ENCODE measurements at places on chromosomes 11 and 22.
A peak's percentile ranks its signal among the peaks of the same experiment; 100 is the strongest.

DNA sequence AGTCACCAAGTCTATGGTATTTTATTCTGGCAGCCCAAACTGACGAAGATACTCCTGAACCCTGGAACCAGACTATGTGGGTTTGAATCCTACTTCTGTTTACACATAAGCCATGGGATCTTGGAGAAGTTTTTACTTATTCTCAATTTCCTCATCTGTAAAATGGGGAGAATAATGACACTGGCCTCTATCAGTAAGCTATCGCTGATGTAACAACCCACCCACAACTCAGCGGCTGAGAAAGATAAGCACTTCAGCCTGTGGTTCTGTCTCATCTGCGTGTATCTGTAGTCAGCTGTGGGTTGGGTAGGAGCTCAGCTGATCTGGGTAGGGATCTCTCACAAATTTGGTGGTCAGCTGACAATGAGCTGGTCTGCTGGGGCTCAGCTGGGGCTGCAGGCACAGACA is 68.0 kb upstream of the ALX4 start:
- DNase-seq = no peak

- peak; percentile 35 for DNase-seq
Observed at GRCh38 chr11:94849839-94850238, 81.7 kb downstream of the AMOTL1 start.

DNA sequence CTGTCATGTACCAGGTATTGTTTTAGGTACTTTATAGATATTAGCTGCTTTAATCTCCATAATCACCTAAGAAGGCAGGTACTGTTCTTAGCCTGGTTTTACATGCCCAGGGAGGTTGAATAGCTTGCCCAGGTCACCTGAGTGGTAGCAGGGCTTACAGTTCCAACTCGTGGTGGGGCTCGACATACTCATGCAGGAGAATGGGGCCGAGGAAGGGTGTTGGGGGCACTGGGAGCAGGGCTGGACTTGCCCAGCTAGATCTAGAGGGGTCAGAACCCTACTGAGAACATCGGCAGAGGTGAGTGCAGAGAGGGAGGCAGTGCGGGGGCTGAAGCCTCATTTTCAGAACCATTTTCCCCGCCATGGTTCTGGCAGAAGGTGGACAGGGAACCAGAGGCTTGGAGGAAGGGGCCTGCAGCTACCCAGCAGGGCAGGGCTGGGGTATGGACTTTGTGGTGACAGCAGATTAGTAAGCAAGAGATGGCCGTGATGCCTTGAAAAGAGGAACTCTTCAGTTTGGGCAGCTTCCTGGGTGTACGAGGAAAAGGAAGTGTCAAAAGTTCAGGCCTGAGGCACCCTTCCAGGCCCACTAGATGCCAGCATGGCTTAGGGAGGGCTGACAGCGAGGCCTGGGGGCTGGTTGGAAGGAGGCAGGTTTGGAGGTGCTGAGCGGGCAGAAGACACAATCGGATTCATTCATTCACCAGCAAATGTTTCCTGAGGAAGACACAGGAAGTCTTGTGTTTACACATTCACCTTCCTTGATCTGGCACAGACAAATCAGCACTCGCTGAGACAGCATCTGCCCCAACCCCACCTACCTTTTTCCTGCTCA is 54.7 kb upstream of the LYVE1 start:
- no peak for DNase-seq

DNA sequence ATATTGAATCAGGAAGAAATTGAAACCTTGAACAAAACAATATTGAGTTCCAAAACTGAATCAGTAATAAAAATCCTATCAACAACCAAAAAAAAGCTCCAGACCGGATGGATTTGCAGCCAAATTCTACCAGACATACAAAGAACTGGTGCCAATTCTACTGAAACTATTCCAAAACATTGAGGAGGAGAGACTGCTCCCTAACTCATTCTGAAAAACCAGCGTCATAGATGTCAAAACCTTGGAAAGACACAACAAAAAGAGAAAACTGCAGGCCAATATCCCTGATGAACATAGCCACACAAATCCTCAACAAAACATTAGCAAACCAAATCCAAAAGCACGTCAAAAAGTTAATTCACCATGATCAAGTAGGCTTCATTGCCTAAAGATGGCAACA is 353.8 kb downstream of the TMEM135 start:
- DNase-seq = no peak

DNA sequence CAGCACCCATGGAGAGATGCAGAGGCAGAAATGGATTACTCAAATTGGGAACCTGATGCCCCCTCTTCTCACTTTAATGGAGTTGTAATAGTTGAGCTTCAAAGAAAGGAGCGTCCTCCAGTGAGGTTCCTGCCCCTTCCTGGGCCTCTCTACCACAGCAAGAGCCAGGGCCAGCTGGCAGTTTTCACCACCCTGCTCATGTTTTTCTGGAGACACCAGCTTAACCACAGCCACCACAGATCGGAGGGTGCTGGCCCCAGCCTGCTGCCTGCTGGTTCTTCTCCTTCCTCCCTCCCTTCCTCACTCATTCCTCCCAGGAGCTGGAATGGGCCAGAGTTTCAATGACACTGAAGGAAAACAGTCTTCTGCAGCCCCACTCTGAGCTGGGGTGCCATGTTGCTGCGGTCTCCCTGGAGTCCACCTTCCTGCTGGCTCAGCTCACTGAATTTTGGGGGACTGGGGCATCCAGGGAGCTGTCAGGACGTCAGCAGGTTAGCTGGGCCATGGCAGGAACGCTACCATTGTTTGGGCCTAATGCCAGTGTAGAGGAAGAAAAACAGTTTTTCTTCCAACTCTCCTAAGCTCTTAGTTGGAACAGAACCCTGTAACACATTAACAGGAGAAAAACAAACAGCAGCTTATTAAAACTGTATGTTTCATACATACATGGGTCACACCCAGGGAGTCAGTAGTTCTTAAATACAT is 57.7 kb downstream of the TRAF6 start:
- DNase-seq = no peak

DNA sequence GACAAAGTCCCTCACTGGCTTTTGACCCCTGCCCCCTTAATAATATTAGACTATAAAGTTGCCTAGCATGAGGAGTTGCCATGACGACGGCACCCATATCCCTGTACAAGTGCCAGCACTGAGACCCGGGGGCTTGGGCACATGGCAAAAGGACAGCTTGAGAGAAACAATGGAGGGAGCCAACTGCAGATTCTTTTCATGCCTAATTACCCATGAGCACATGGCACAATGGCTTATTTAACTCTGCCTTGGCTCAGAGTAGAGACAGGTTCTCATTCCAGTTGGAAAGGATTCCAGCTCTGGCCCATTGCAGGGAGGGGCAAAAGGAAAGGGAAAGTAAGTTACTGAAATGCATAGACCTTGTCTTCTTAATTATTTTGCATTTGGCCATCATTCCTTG is 261.2 kb upstream of the UBASH3B start:
- DNase-seq = no peak

GRCh38 chr11:110286298-110287040 is 9.9 kb downstream of the RDX start:
- DNase-seq = no peak

GRCh38 chr11:121870206-121871045 is 245.6 kb downstream of the BLID start:
- DNase-seq = no peak

DNA sequence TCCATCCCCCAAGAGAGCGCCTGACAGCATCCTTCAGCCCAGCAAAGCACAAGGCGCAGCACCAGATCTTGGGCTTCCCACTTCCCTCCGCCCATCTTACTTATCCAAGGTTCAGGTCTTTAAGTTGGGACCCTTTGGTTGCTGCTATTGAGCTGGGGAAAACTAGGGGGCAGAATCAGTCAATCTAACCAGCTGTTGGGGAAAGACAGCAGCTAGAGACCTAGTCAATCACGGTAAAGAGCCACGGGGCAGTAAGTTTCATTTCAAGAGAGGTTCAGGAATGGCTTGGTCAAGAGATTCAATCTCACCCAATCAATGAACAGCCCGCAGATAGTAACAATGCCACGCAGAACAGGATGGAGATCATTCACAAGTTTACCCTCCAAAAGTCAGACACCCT is 1.7 kb downstream of the ABTB2 start:
- no peak for DNase-seq

- no peak for DNase-seq
Observed at GRCh38 chr11:61725781-61726231, 26.6 kb upstream of the MYRF start.

- no peak for DNase-seq
Observed at GRCh38 chr22:20029550-20030225, 8.8 kb downstream of the TANGO2 start.

GRCh38 chr11:35262056-35262455 is 123.1 kb downstream of the CD44 start:
- no peak for DNase-seq

GRCh38 chr11:1608363-1608762 is at the start of gene KRTAP5-3:
Gene KRTAP5-3 (minus strand): TSS chr11:1608463. CDS start chr11:1608385, 78 bp downstream.
- no peak for DNase-seq

DNA sequence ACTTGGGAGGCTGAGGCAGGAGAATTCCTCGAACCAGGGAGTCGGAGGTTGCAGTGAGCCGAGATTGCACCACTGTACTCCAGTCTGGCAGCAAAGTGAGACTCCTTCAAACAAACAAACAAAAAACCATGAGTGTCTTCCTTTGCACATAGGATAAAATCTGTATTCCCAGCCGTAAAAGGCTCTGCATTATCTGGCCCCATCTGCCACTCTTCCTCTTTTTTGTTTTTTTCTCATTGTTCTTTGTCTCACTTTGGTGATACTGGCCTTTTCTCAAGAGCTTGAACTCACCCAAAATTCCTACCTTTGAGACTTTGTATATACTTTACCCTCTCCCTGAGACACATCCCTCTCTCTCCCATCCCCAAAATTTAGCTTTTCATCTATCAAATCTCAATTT is 17.6 kb downstream of the FDX1 start:
- no peak for DNase-seq

GRCh38 chr11:118911880-118912741 is 13.6 kb downstream of the BCL9L start:
- peak; percentile 95 for DNase-seq

GRCh38 chr11:98194611-98195010 is 826.1 kb upstream of the CNTN5 start:
- no peak for DNase-seq

DNA sequence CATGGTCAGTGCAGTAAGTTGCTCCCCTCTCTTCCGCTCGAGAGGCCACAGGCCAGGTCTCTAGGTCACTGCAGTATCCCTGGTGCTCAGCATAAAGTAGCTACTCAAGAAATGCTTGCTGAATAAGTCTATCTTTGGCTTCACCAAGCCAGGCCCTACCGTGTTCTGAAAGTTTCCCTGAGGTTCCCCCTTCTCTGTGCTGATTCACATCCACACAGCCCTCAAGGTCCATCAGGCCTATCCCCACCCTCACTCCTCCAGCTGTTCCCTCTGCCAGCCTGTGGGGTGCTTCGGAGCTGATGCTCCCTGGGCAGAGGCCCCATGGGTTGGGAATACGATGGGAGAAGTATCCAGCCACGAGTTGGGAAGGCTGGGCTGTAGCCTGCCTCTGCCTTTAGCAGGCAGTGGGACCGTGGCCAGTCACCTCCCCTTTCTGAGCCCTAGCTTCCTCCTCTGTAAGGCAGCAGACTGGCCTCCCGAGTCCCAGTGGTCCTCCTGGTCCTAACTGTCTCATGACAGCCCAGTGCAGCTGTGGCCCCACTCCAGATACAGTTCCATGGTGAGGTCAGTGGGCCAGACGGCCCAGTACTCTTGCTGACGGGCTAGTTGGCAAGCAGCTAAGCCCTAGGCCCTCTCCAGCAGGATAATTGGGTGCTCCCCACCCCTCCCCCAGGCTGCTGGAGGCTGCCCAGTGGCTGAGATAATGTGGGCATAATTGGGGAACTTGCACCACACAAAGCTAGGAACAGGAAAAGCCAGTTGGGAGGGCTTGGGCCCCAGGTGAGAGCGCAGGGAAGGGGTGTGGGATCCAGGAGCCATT is 48.2 kb downstream of the NECTIN1 start:
- DNase-seq = peak; percentile 30

DNA sequence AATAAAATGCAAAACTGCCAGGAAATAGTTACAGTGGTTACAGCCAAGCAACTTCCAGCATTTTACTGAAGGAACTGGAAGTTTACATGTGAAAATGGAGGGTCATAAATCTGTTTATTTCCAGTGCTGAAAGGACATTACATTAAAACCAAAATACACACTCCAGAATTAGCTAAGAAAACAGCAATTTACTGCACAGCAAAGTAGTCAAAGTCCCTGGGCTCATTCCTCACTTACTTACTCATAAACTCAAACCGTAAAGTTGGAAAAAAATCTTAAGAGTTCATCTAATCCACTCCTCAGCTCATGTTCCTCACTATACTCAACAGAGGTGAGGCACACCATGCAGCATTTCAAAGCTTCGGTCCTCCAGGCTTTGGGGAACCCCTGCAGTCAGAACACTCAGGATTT is 17.4 kb downstream of the CTSC start:
- no peak for DNase-seq

DNA sequence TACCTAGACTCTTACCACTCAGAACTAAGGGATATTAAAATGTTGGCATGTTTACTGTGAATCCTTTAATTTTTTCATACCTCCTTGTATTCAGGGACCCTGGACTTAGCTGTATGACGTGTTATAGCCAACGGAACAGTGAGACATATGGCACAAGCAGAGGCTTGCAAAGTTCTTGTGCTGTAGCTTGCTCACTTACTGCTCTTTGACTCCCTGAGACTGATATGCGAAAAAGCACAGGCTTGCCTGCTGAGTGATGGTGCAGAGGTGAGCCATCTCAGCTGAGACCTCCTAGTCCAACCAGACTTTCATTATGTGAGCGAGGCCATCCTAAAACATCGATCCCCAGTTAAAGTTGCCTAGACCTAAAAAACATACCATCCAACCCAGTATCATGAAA is 811.0 kb downstream of the METTL15 start:
- no peak for DNase-seq

DNA sequence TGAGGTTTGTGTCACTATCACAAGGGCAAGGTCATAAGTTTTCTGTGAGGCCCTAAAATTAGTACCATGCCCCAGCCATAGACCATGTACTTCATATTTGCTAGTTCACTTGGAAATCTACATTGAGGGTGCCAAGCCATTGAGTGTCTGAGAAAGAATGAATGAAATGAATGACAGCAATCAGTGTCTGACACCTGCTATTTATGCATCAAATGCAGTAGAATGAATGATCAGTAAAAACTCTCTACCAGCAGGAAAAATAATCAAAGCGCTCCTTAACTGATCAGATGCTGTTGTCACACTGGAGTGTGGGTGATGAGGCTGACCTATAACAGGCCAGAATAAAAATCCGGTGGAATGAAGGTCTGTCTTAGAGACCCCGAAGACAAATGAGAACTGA is 467.9 kb upstream of the B3GAT1 start:
- DNase-seq = no peak

- DNase-seq = no peak
Observed at GRCh38 chr11:112118176-112118575, 31.5 kb downstream of the SDHD start.

- DNase-seq = no peak
Observed at GRCh38 chr11:72816404-72816990, 2.3 kb downstream of the ATG16L2 start.

- no peak for DNase-seq
Observed at GRCh38 chr11:3849297-3849874, 6.1 kb upstream of the STIM1 start.
